ENCODE measurements at places on chromosomes 6 and 20. TPM values are rescaled to one million over a fixed set of nuclear protein-coding genes. Genes with fewer than 3 reads are reported as not detected.

DYNLT2 gene
- total RNA-seq: 1.6 TPM

TMEM217 gene
- total RNA-seq: not detected

PLCB4 gene
- total RNA-seq: 7.5 TPM

RRAGD gene
- 4.5 TPM for total RNA-seq

KHDC1L gene
- not detected for total RNA-seq

AGER gene
- total RNA-seq: 2.6 TPM

GPX5 gene
- not detected for total RNA-seq

MAFB gene
- total RNA-seq: 0.40 TPM

PRL gene
- total RNA-seq: not detected

RGS19 gene
- 30.1 TPM for total RNA-seq

EGFL8 gene
- 5.5 TPM for total RNA-seq

CNBD2 gene
- 15.7 TPM for total RNA-seq

TFAP2B gene
- 8.9 TPM for total RNA-seq

OTOR gene
- total RNA-seq: not detected

KCNK17 gene
- total RNA-seq: 0.05 TPM

EPPIN gene
- not detected for total RNA-seq

PMEPA1 gene
- 15.9 TPM for total RNA-seq

EMILIN3 gene
- 0.24 TPM for total RNA-seq

CLPSL1 gene
- total RNA-seq: not detected

ECHDC1 gene
- total RNA-seq: 36.6 TPM

AGPAT4 gene
- total RNA-seq: 2.1 TPM

BTNL2 gene
- not detected for total RNA-seq

NQO2 gene
- total RNA-seq: 29.4 TPM

RWDD1 gene
- 12.4 TPM for total RNA-seq

DPPA5 gene
- not detected for total RNA-seq

IP6K3 gene
- not detected for total RNA-seq

CCDC170 gene
- total RNA-seq: 0.45 TPM

RBBP8NL gene
- 0.03 TPM for total RNA-seq

PGC gene
- total RNA-seq: not detected

FNDC11 gene
- total RNA-seq: 0.45 TPM

SIGLEC1 gene
- not detected for total RNA-seq

CUTA gene
- 136 TPM for total RNA-seq

BMP5 gene
- total RNA-seq: 0.05 TPM

ANKEF1 gene
- 4.7 TPM for total RNA-seq

MMP24OS gene
- 25.3 TPM for total RNA-seq

AGPAT1 gene
- 66.1 TPM for total RNA-seq

BAG2 gene
- total RNA-seq: 4.9 TPM

SLC26A8 gene
- total RNA-seq: not detected

WFDC12 gene
- not detected for total RNA-seq

TMEM244 gene
- total RNA-seq: 0.75 TPM

ZSCAN31 gene
- 2.1 TPM for total RNA-seq

BMP2 gene
- 13.4 TPM for total RNA-seq

SCAF8 gene
- 25.2 TPM for total RNA-seq

C6orf132 gene
- total RNA-seq: not detected

TRIM40 gene
- not detected for total RNA-seq
